ENCODE measurements at places on chromosomes 5 and 9. TPM values are rescaled to one million over a fixed set of nuclear protein-coding genes. Genes with fewer than 3 reads are reported as not detected.
A peak's percentile ranks its signal among the peaks of the same experiment; 100 is the strongest.

GRCh38 chr5:149728303-149728702 is 1.8 kb upstream of the PPARGC1B start:
- no peak overlapping the region for H3K27ac ChIP-seq
- DNase-seq: no peak
- H3K4me1 ChIP-seq: no peaks in the 10 kb centered on the region
- H3K27me3 ChIP-seq: peaks cover 48% of the 10 kb centered on the region
- no peaks in the 10 kb centered on the region for H3K36me3 ChIP-seq

- H3K27ac ChIP-seq: peak overlapping the region; percentile 26
- no peak for DNase-seq
- H3K4me1 ChIP-seq: peaks cover 5% of the 10 kb centered on the region
- H3K4me3 ChIP-seq: no peak overlapping the region
Measured at GRCh38 chr9:5557606-5558587, 47.6 kb downstream of the PDCD1LG2 start.

GRCh38 chr9:135590486-135591079 is 29.0 kb downstream of the PAEP start:
- H3K27ac ChIP-seq: no peak overlapping the region
- DNase-seq: no peak
- H3K36me3 ChIP-seq: no peaks in the 10 kb centered on the region
- no peaks in the 10 kb centered on the region for H3K4me1 ChIP-seq
- no peaks in the 10 kb centered on the region for H3K27me3 ChIP-seq

DNA sequence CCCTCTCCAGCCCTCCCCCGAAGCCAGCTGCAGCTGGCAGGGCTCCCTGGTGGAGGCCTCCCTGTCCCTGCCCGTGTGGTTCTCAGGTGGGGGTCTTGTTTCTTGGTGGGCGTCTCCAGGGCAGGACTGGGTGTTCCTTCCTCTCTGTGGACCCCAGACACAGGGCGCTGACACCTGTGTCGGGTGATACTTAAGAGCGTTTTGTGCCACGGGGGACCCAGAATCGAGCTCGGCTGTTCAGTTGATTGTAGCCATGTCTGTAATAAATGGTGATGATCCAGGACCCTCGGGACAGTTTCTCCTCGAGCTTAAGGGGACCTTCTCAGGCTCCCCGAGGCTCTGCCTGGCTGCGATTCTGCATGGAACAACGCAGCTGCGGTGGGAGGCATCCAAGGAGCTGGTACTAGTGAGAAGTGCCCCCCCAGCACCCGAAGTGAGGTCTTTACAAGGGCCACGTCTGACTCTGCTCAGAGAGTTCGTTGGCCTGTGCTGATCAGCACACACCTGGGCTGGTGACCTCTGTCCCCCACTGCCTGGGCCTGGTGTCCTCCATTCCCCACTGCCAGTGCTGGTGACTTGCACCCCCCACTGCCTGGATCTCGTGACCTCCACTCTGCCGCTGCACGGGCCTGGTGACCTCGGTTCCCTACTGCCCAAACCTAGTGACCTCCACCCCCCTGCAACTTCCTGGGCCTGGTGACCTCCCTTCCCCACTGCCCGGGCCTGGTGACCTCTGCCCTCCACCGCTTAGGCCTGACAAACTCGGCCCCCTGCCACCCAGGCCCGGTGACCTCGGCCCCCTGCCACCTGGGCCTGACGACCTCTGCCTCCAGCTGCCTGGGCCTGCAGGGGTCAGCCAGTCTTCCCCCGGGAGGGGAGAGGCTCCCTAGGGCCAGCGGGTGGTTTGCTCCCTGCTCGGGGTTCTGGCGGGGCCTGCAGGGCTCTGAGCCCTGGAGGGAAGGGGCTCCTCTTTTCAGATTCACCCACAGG is 36.0 kb downstream of the NDUFS6 start:
- H3K36me3 ChIP-seq: no peaks in the 10 kb centered on the region
- H3K4me1 ChIP-seq: peaks cover 8% of the 10 kb centered on the region

- H3K27ac ChIP-seq: no peak overlapping the region
- no peaks in the 10 kb centered on the region for H3K4me1 ChIP-seq
- H3K27me3 ChIP-seq: no peaks in the 10 kb centered on the region
- H3K36me3 ChIP-seq: no peaks in the 10 kb centered on the region
- no peak for DNase-seq
- H3K4me3 ChIP-seq: no peak overlapping the region
Measured at GRCh38 chr5:157214861-157215513, 34.3 kb downstream of the ITK start.

DNA sequence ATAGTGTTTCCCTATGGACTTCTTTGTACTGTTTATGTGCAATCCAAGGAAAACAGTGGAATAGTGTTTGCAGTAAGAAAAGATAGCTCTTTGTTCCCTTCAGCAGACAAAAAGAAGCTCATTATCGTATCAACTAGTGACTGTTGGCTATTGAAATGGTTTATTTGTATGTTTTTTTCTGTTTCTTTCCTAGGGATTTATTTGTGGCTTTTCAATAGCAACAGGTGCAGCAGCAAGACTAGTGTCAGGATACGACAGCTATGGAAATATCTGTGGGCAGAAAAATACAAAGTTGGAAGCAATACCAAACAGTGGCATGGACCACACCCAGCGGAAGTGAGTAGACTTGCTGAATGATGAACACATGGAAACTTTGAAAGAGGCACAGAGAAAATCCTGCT is 65.1 kb downstream of the SLC44A1 start:
- peaks cover 10% of the 10 kb centered on the region for H3K4me1 ChIP-seq
- peaks cover 9% of the 10 kb centered on the region for H3K36me3 ChIP-seq
- H3K27me3 ChIP-seq: no peaks in the 10 kb centered on the region
- no peak overlapping the region for H3K27ac ChIP-seq
- DNase-seq: no peak
- no peak overlapping the region for H3K4me3 ChIP-seq

GRCh38 chr5:175489693-175490443 is 11.5 kb downstream of the SFXN1 start:
- no peaks in the 10 kb centered on the region for H3K4me1 ChIP-seq
- no peak for DNase-seq
- H3K27ac ChIP-seq: no peak overlapping the region

DNA sequence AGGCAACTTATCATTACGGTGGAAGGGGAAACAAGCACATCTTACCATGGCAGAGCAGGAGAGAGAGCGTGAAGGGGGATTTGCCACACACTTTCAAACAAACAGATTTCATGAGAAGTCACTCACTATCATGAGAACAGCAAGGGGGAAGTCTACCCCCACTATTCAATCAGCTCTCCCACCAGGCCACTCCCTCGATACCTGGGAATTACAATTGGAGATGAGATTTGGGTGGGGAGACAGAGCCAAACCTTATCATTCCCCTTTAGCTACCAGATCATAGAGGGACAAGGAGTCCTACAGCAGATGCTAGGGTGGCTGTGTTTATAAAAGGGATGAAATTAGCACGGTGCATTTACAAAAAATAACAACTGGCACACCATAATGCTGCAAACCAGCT is 2149.4 kb upstream of the ACO1 start:
- no peak overlapping the region for H3K27ac ChIP-seq
- H3K4me3 ChIP-seq: no peak overlapping the region
- H3K4me1 ChIP-seq: peaks cover 6% of the 10 kb centered on the region
- DNase-seq: peak; percentile 51
- no peaks in the 10 kb centered on the region for H3K27me3 ChIP-seq

KCNMB1 gene
- 0.09 TPM for total RNA-seq

FRMD3 gene
- total RNA-seq: 0.34 TPM

GRCh38 chr9:112809351-112809848 is 58.8 kb downstream of the SNX30 start:
- H3K36me3 ChIP-seq: peaks cover 6% of the 10 kb centered on the region
- H3K27me3 ChIP-seq: no peaks in the 10 kb centered on the region
- H3K4me1 ChIP-seq: no peaks in the 10 kb centered on the region
- no peak overlapping the region for H3K4me3 ChIP-seq
- no peak for DNase-seq

PRRX2 gene
- 4.4 TPM for total RNA-seq

- H3K36me3 ChIP-seq: no peaks in the 10 kb centered on the region
- no peak overlapping the region for H3K27ac ChIP-seq
- H3K4me1 ChIP-seq: no peaks in the 10 kb centered on the region
- DNase-seq: no peak
- H3K27me3 ChIP-seq: no peaks in the 10 kb centered on the region
- H3K4me3 ChIP-seq: no peak overlapping the region
Measured at GRCh38 chr5:109152565-109152964, 257.2 kb downstream of the PJA2 start.

DNA sequence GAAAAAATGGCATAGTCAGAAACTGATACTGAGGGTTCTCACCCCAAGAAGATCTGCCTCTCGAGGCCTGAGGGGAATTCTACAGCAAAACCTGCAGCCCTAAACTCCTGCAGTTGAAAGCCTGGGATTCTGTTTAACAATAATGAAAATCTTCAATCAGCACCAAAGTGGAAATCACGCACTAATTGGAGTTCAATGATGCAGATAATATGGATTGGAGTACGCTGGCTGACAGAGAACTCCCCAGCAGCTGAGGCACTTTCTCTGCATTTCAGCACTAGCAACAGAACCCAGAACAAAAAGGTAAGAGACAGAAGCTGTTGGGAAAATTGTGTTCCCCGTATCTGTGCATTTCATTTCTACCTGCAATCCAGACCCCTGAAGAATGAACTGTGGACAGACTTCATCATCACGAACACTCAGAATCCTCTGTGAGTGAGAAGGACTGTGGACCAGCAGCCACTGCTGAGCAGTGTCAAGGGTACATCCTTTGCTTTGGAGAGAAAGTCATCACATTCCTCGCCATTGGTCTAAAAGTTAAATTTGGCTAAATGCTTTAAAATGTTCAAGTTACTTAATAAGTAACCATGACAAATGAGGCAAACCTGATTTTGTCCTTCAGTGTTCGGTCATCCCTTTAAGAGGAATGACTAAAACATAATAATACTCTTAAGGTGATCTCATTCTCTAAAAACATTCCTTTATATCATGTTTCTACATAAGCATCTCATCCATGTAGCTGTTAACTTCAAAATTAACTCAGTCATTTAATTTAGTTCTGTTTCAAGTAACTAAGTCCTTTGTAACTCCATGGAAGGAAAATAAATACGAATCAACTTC is 126.1 kb downstream of the GAS1 start:
- DNase-seq: no peak
- H3K27me3 ChIP-seq: no peaks in the 10 kb centered on the region
- no peak overlapping the region for H3K4me3 ChIP-seq
- no peaks in the 10 kb centered on the region for H3K4me1 ChIP-seq
- no peaks in the 10 kb centered on the region for H3K36me3 ChIP-seq

DNA sequence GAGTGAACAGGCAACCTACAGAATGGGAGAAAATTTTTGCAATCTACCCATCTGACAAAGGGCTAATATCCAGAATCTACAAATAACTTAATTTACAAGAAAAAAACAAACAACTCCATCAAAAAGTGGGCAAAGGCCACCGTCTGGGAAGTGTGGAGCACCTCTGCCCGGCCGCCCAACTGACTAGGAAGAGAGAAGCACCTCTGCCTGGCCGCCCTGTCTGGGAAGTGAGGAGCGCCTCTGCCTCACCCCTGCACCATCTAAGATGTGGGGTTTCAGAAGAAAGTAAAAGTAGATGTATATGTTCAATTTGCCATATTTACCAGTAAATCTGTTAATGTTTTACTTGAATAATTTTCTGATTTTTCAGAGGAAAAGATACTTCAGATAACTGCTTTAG is 108.1 kb upstream of the TMEM161B start:
- no peak overlapping the region for H3K27ac ChIP-seq
- H3K4me3 ChIP-seq: no peak overlapping the region
- H3K27me3 ChIP-seq: no peaks in the 10 kb centered on the region
- no peaks in the 10 kb centered on the region for H3K4me1 ChIP-seq
- no peak for DNase-seq

CDC20B gene
- total RNA-seq: 0.16 TPM

RBM22 gene
- 44.3 TPM for total RNA-seq

GRCh38 chr5:66828548-66829357 is 232.6 kb downstream of the MAST4 start:
- peak overlapping the region; percentile 77 for H3K4me3 ChIP-seq
- H3K36me3 ChIP-seq: no peaks in the 10 kb centered on the region
- H3K27ac ChIP-seq: no peak overlapping the region
- peak; percentile 89 for DNase-seq

- no peak overlapping the region for H3K4me3 ChIP-seq
- H3K27ac ChIP-seq: no peak overlapping the region
- H3K36me3 ChIP-seq: no peaks in the 10 kb centered on the region
Measured at GRCh38 chr9:122418016-122418415, 47.2 kb downstream of the PTGS1 start.

- H3K27me3 ChIP-seq: no peaks in the 10 kb centered on the region
- H3K36me3 ChIP-seq: no peaks in the 10 kb centered on the region
- DNase-seq: no peak
- no peaks in the 10 kb centered on the region for H3K4me1 ChIP-seq
Measured at GRCh38 chr9:29778281-29778849, 2205.1 kb upstream of the C9orf72 start.

DNA sequence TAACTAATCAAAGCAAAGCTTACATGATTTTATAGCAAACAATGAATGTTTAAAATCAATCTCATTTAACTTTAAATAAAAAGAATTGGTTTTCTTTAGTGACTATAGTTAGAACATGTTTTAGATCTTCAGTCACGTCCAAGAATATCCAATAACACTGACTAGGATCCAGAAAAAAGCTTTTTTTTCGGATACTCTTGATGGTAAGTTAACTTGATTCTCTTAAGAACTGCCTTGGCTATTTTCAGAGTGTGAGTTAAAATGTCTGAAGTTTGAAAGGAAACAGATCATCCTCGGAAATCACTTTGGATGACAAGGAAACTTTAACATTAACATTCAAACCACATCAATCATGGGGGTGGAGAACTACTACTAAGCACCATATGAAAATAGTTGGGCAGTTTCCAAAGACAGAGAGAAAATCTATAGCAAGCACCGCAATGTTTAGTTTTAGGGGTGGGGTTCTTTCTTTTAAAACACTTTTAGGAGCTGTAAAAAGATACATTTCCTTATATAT is 83.7 kb upstream of the SLC27A6 start:
- H3K27me3 ChIP-seq: no peaks in the 10 kb centered on the region
- H3K4me3 ChIP-seq: no peak overlapping the region
- no peaks in the 10 kb centered on the region for H3K36me3 ChIP-seq

- H3K27me3 ChIP-seq: no peaks in the 10 kb centered on the region
- H3K4me3 ChIP-seq: no peak overlapping the region
- no peak for DNase-seq
- H3K27ac ChIP-seq: no peak overlapping the region
- peaks cover under 1% of the 10 kb centered on the region for H3K4me1 ChIP-seq
Measured at GRCh38 chr5:52262844-52263243, 524.9 kb upstream of the ITGA1 start.

DNA sequence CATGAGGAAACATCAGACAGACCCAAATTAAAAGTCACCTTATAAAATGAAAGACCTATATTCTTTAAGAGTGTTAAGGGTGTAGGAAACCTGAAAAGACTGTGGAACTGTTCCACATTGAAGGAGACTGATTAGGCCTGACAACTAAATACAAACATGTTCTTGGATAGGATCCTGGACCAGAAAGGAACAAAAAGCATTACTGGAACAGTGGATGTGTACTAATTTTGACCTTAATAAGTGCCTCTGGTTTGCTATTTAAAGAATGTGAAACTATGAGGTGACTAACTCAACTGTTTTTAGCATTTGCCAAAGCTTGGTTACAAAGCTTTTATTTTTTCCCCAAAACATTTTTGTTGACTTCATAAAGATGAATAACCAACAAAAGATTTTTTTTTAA is 340.6 kb downstream of the CAAP1 start:
- H3K4me1 ChIP-seq: no peaks in the 10 kb centered on the region
- H3K4me3 ChIP-seq: no peak overlapping the region
- H3K36me3 ChIP-seq: no peaks in the 10 kb centered on the region
- H3K27me3 ChIP-seq: no peaks in the 10 kb centered on the region
- DNase-seq: no peak

Measured in endodermal cell (in vitro differentiated cells).